ENCODE measurements at places on chromosomes 4 and X.

DNA sequence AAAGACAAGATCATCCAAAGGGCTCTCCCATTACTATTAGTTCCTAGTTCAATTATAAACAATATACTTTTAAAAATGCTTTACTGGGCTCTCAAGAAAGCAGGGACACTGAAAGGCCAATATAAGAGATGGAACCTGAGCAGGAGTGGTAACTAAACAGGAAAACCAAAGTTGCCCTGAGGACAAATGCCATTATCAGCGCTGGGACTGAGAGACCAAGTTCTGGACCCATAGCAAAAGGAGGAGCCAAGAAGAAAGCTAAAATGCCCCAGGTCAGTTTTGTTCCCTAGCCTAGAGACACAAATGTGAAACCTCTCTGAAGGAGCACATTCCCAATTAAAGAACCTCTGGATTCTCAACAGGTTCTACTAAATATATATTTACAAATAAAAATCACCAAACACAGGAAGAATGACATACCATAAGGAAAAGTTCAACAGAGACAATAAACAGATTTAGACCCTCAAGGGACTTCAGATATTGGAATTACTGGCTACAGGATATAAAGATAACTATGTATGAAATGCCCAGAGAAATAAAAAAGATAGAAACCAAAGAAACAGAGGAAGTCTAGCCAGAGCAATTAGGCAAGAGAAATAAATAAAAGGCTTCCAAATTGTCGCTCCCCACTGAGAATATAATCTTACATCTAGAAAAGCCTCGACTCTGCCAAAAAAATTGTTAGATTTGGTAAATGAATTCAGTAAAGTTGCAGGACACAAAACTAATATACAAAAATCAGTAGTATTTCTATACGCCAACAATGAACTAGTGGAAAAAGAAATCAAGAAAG is 67.1 kb downstream of the KLHL8 start:
- DNase-seq, result no peak

DNA sequence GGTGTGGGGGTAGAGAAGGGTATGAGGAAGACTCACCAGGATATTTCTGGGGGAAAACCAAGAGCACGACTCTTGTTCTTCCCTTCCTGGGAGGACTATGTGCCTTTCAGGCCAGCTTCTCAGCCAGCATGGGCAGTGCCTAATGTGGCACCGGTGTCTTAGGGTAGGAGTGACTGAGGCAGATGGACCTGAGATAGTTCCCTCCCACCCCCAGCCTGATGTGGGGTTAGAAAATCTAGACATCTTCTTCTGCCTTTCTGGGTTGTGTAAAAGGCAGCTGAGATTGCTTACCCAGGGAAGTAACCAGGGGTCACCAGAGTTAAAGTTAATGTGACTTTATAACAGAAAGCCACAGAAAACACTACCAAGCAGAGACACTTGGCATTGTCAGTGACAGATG is 127.3 kb downstream of the TMA16 start:
- DNase-seq, result no peak

DNA sequence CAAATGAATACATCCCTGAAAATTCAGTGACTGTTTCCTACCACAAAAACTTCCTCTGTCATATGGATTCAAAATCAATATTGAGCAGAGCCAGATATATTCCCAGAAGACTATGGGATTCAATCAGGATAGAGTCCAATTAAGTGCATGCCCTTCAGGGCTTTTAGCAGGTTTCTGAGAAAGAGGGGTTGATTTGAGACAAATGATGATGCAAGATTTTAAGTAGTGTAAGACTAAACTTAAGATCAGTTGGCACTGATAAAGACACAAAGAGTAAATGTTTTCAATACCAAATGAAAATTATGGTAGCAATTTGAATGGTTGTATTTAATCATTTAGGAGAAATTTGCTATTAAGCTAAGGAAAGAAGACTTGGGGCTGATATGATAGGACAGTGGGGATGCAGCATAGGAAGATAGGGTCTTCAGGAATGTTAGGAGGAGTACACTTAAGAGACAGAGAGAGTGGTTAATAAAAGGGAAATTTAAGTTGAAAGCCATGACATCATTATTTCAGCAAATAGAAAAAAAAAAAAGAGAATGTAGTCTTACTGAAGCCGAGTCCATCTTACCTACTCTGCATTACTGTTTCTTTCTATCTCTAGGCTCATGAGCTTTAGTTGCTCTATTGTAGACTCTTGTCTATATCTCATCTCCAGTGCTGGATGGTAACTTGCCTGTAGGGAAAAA is 32.0 kb upstream of the XK start:
- no peak for DNase-seq

DNA sequence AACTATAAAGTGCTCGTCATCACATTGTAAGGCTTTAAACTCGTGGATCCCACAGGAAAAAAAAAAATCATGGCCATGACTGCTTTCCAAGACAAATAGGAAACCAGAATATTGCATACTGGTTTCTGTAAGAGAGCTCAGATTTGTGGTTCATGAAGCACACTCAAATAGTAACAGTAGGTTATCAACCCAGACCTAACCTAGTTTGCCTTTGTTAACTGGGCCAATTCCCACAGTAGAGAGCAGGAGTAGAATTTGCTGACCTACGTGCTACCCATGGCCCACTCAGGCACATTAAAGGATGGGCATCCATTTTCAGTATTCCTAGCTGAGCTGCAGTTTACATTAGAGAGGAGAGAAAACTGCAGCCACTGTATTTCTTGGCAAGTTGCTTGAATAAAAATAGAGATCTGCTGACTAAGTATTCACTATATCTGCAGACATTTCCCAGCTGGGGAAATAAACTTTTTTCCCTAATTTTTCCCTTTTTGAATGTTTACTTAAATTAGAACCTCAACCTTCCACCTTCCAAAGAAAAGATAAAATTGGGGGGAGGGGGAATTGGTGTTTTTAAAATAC is 218.5 kb downstream of the SPANXN3 start:
- no peak for DNase-seq

GRCh38 chr4:71266090-71266794 is 72.6 kb upstream of the SLC4A4 start:
- DNase-seq, result peak; percentile 51

- no peak for DNase-seq
Observed at GRCh38 chrX:13093529-13094140, 49.2 kb upstream of the FAM9C start.

DNA sequence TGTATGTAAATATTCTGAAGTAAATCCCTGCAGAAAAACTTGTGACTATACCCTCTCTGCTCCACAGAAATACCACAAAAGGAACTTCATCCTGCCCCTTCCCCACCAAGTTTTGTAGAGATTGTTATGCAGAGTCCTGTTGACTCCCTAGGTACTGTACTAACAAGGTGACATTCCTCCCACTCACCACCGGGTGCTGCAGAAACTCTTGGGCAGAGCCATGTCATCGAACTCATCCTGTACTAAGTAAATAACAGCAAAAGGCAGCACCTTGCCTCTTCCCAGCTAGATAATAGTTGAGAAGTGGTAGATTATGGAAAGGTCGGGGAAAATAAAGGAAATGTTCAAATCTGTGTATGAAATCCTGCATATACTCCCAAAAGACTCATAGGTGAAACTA is 233.3 kb downstream of the STPG2 start:
- peak; percentile 58 for DNase-seq

- peak; percentile 87 for DNase-seq
Observed at GRCh38 chr4:128757712-128758111, 51.8 kb upstream of the JADE1 start.

- no peak for DNase-seq
Observed at GRCh38 chrX:47209508-47210238, 8.8 kb upstream of the CDK16 start.

DNA sequence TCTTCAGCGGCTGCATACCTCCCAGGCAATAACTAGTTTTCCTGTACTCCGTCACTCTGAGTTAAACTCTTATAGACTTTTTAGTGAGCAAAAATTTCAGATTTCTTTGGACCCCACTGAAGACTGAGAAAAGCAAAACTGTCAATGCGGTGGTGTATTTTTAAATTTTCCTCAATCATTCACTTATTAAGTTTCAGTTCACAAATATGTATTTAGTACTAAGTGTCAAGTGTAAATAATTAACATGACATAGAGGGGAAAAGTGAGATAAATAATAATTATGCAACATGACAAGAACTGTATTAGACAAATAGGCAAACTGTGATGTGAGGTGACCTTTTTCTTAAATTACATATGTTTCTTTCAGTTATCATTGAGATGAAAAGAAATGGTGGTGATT is 124.4 kb downstream of the NAF1 start:
- no peak for DNase-seq

DNA sequence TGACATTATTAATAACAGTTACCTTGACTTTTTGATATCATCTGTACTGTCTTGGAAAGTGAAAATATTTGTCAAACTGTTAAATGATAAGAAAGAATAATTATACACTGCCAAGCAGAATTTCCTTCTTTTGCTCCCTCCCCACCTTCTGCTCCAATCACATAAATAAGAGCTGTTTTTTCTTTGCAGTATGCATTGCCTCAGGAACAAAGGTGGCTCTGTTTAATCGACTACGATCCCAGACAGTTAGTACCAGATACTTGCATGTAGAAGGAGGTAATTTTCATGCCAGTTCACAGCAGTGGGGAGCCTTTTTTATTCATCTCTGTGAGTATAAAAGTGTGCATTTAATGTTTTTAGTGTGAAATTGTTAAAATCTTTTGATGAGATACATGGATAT is 66.1 kb downstream of the CCKAR start:
- no peak for DNase-seq

GRCh38 chr4:78551420-78552351 is at the start of gene ANXA3:
ANXA3 (plus strand) TSS chr4:78551770; CDS start chr4:78554474, 2,704 bp downstream.
- peak; percentile 43 for DNase-seq

DNA sequence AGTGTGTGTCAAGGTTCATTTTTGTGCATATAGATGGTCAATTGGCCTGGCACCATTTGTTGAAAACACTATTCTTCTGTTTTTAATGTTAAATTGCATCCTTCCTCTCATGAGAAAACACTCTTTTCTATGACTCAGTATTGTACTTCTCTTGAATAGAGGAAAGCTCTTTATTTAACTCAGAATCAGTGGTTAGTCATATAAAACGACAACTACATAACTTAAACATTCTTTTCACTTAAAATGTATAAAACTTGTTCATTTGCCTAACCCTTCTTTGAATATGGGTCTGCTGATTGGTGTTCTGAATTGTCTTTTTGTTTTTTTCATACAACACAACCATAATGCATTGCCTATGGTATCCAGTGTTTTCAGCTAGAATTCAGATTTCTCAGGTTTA is 17.2 kb upstream of the MRPL1 start:
- no peak for DNase-seq

DNA sequence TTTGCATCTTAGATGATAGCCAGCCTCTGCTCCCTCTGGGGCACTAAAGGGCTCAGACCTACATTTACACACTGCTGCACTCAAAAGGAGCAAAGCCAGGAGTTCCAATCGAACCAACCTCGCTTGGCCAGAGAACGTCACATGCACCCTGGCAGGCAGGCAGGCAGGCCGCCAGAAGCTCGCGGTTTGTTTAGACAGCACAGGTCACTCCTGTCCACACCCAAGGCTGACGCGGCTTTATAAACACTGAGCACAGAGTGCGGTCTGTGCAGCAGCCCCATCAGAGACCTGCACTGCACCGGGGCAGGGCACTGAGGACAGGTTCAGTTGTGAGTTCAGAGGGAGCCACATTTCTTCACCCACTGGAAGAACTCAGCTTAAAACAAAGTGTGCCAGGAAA is 143.9 kb downstream of the BCOR start:
- DNase-seq, result peak; percentile 62

GRCh38 chr4:169720529-169720928 is 37.2 kb downstream of the HPF1 start:
- DNase-seq, result no peak

DNA sequence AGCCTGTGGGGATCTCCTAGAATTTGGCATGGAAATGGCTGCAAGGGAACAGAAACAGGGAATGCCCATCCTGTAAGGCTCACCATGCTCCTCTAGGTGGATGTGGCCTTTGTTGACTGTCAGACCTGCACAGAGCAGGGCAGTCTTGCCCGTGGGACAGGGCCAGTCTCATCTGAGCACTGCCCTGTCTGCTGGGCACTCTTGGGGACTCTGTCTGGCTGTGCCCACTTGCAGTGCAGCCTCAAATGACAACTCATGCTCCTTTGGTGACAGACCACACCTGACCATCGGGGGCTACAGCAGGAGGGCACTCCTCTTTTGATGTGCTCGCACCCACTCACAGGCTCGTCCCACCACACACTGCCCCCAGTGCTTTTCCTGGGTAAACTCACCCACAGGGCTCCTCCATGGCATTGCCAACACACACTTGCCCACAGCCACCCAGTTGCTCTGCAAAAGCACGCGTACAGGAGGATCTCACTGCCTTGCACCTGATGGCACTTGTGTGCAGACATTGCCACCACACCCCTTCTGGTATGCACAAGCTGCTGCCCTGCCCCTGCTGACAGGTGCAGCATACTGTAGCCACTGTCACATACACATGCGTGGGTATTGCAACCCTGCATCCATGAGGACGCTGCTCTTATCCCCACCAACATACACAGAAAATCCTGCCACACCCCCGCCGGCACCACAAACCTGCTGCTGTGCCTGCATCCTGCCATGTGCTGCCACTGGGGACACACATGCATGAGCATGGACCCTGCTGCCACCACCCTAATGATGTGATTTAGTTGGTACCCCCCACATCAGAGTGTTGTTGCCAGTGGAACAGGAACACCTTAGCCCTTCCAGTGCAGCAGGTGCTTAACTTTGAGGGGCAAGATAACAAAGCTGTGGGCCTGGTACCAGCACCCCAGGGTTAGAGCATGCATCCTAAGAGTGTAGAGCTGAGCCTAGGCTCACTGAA is 100.1 kb upstream of the ARHGEF9 start:
- DNase-seq, result no peak

DNA sequence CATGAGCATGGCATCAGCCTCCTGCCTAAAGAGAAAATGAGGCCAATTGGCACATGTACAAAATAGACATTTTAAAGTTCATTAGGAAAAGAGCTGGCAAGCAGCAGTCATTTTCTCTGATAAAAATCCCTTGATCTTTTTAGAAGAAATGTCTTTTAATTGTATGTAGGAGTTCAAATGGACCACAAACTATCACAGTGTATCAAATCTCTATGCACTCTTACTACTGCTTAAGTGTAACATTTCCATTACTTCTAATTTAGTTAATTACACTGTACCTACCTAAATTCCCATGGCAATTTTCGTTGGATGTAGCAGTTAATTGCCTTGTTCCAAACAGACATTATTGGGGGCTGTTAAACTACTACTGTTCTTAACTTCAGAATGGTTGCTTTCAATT is 233.7 kb upstream of the TECRL start:
- DNase-seq, result no peak

DNA sequence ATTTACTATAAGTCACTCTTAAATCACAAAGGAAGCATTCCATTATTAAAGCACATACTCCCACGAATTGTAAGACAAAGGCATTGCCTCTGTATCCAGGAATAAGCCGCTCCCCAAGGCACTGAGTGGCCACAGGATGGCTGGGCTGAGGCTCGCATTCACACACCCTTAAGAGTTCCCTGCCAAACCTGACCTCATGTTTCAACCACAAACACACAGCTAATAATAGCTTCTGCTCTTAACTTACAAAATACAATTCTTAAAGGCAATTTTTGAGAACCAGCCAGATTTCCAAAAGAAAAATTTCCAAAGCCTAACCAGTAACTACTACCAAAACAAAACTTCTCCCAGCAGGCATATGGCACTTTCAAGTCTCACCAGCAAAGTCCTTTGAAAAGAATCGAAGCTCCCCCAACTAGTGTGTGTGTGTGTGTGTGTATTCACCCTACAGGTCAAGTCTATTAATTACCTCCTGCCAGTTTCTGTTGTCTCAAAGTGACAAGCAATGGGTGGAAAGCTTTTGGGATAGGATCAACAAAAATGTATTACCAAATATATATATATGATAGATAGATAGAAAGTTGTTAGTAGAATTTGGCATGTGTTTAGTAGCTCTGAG is 36.0 kb downstream of the ARHGAP6 start:
- DNase-seq, result peak; percentile 40

Measured in SJCRH30 (cell line).